ENCODE measurements at places on chromosomes 2 and 18.

DNA sequence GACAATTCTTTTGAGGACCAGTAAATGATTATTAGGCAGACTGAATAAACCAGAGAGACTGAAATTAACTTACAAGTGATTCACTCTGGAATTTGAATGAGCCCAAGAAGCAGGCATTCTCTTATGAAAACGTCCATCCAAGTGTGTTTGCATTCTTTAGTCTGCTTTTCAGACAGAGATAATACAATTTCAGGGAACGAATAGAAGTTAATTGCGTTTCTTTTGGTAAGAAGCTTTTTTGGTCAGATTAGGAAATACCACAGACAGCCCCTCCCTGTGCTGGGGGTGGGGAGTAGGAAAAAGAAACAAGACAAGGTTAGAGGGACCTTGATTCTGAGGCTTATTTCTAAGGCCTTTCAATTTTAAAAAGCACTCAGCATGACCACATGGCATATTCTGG lies 874.4 kb downstream of the SUCLG1 start:
- no peak for DNase-seq

- no peak for DNase-seq
Observed at GRCh38 chr2:190571686-190572085, 37.2 kb upstream of the NEMP2 start.

GRCh38 chr2:122830157-122830556 lies 1074.7 kb downstream of the TSN start:
- DNase-seq: no peak

DNA sequence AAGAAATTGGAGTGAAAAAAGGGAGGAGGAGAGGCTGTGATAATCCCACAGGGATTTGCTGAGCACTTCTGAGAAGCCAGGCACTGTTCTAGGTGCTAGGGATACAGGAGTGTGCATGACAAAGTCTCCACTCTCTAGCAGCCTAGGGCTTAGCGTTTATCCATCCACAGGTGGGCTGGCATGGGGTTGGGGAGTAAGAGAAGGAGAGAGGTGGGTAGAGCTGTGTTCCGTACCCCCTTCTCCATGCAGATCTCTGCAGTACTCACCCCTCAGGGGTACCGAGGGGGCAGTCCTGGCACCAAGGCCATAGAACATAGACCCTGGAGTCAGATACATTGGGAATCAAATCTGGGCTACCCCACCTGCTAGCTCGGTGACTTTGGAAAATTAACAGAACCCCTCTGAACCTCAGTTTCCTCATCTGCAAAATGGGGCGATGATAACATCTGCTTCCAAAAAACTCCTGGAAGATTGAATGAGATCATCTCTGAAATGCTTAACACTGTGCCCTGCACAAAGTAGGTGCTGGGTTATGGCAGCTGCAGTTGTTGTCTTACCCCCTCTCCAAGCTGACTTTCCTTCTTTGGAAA lies 18.6 kb downstream of the FOSL2 start:
- DNase-seq: no peak

DNA sequence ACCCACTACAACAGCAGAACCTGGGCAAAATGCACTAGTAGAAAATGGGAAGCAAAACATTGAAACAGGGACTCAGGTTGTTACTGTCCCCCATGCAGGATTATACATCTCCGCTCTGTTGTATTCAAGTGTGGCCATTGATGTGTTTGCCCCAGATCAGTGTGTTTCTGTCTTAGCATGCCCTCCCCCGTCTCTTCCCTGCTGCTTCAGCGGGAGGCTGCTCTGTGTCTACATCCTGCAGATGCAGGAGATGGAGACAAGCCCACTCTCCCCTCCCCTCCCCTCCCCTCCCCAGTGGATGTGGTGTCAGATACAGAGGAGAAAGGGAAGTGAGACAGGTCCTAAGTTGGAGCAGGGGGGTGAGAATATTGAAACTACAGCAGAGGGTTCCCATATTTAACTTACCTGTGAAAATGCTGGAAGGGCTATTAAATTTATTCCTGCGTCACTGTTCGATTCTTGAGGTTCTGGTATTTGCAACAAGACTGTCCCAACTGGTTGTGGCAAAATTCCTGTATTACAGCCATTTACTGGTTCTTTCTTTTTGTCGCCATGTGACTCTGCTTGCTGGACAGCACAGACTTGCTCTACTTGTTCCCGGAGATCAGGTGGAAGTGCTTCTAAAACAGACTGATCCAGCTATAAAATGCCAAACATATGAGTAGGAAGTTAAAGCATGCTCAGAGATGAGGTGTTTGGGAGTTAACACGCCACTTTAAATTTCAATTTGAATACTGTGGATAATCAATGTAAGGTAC lies 67.0 kb downstream of the EIF5B start:
- DNase-seq: no peak

DNA sequence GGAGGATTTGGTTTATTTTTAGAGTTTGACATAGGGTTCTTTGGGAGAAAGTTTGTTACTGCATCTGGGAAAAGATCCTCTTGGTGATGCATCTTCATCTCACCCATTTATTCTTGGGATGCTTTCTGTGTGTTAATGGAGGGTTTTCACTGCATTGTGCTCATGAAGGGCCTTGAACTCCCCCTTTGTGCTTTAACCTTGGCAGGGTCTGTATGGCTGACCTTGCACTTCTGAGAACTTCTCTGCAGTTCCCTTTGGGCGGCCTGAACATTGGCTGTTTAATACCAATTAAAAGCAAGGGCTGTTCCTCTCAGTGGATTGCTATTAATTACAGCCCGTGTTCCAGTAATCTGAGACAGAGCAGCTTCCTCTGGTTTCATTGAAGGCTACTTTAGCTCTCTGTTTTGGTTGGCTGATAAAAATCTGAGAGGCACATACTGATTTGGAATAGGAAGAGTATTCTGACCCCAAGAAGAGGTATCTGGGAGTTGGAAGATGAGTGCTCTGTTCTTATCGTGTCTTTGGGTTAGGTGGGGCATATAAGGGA lies 37.5 kb downstream of the FMNL2 start:
- DNase-seq: no peak

- no peak for DNase-seq
Observed at GRCh38 chr2:212811036-212811805, 272.6 kb upstream of the ERBB4 start.

- no peak for DNase-seq
Observed at GRCh38 chr2:111184725-111185310, 64.1 kb downstream of the BCL2L11 start.

- DNase-seq: no peak
Observed at GRCh38 chr2:198371921-198372543, 567.6 kb downstream of the PLCL1 start.

- DNase-seq: no peak
Observed at GRCh38 chr2:128058114-128058513, 30.3 kb upstream of the SAP130 start.

- no peak for DNase-seq
Observed at GRCh38 chr2:102345329-102345920, 10.2 kb upstream of the IL18R1 start.

DNA sequence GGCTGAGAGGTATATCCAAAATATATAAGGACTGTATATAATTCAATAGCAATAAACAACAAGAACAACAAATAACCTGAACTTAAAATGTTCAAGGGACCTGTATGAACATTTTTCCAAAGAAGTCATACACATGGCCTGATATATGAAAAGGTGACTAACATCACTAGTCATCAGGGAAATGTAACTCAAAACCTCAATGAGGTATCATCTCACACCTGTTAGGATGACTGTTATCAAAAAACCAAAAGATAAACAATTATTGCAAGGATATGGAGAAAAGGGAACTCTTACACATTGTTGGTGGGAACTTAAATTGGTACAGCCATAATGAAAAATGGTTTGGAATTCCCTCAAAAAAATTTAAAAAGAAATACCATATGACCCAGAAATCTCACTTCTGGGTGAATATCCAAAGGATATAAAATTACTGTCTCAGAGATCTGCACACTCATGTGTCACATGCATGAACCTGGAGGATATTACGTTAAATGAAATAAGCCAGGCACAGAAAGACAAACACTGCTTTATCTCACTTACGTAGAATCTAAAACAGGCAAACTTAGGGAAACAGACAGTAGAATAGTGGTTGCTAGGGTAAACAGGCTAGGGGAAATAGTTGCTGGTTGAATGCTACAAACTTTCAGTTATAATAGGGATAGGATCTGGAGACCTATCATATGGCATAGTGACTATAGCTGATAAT lies 334.5 kb upstream of the MMADHC start:
- DNase-seq: no peak

GRCh38 chr18:6929370-6930102 lies 188.1 kb downstream of the LAMA1 start:
- DNase-seq: no peak

GRCh38 chr2:153476491-153476815 lies 2.1 kb downstream of the RPRM start:
- DNase-seq: no peak

DNA sequence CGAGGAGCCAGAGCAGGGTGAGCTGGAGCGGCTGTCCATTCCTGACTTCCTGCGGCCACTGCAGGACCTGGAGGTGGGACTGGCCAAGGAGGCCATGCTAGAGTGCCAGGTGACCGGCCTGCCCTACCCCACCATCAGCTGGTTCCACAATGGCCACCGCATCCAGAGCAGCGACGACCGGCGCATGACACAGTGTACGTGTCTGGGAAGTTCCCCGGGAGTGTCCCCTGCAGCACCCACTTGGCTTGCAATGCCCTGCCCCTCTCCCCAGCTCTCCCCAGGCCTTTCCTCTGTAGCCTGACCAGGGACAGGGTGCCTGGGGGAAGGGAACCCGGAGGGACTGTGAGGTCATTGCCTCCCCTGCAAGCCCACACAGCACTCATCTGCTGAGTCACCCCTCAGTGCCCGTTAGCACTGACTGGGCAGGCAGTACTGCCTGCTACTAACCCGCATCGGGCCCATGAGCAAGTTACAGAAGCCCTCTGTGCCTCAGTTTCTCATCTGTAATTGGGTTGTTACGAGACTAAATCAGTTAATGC lies 29.4 kb upstream of the GMPPA start:
- DNase-seq: no peak

- peak; percentile 61 for DNase-seq
Observed at GRCh38 chr18:74498712-74499627, 2.8 kb downstream of the CNDP2 start.

DNA sequence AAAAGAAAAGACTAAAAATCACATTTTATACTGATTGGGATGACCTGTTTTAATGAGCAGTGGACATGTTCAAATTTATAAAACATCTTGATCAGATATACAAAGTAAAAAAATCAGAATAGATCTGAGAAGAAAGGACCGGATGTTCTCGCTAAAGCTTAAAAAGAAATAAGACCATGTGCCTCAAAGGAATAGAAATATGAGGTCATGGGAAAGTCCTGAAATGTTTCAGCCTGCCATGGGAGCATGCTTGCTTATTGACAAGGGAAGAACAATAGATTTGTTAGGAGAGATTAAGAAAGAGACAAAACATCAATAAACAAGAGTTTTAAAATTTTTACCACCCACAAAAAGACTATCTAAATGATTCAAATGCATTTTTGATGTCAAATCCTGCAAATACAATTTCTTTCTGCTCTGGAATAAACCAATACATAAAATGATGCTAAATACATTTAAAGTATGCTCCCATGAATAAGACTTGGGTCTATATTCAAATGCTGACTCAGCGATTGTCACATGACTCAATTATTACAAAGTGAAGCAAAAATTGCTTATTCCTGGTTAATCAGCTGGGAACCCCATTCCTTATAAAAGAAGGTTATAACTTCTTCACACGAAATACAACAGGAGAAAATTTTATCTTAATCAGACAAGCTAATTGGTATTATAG lies 633.9 kb upstream of the PKDCC start:
- DNase-seq: no peak

GRCh38 chr18:49704334-49704733 lies 109.0 kb downstream of the ACAA2 start:
- DNase-seq: no peak

DNA sequence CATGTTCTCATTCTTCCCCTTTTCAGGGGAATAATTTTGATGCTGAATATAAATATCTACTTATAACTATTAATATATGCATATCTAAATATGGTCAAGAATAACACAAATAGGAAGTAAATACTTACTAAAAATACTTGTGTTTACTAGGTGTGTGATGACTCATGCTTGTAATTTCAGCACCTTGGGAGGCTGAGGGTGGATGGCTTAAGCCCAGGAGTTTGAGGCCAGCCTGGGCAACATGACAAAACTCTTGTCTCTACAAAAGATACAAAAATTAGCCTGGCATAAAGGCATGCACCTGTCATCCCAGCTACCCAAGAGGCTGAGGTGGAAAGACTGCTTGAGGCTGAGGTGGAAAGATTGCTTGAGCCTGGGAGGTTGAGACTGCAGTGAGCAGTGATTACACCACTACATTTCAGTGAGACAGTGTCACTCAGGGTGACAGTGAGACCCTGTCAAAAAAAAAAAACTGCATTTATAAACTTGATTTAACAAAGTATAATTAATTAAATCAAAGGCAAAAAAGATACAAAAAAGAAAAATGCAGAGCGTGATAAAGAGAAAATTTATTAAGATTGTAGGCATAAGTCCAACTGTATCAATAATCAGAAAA lies 703.1 kb upstream of the VRK2 start:
- no peak for DNase-seq

- no peak for DNase-seq
Observed at GRCh38 chr2:12180031-12180430, 433.6 kb downstream of the LPIN1 start.

GRCh38 chr2:66317268-66317890 lies 117.5 kb upstream of the MEIS1 start:
- DNase-seq: no peak
